ENCODE measurements at places on chromosomes 7 and 10.

- DNase-seq, result no peak
Observed at GRCh38 chr10:85655411-85655810, 711.2 kb downstream of the GRID1 start.

DNA sequence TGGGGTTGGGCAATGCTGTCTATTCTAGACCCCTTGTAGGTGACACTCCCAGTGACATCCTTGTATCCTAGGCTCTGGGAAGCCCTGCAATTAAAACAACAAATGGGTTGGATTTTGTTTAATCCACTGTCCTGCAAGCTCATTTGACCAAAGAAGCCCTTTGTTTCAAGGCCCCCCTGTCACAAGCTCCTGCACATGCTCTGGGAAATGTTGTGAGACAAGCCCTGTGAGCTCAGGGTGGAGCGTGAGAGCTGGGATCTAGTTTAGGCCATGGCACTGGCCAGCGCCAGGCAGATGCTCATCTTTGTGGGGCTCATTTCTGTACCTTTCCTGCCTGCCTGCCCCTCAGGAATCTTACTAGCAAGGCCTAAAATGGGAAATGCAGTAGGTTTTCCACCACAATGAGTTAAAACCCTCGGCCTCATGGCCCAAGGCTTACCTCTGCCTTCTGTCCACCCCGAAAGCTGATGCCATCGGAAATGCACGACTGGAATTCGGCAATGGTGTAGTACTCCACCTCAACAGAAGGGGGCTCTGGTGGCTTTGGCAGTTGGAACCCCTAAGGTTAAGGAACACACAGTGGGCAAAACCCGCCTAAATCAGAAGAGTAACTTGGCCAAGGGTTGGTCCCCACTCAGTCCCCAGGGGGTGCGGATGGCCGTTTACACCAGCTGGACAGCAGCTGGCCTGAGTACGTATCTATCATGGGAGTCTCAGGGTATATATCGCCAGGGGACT, 112.0 kb downstream of the NEURL1 start:
- DNase-seq, result peak; percentile 82

DNA sequence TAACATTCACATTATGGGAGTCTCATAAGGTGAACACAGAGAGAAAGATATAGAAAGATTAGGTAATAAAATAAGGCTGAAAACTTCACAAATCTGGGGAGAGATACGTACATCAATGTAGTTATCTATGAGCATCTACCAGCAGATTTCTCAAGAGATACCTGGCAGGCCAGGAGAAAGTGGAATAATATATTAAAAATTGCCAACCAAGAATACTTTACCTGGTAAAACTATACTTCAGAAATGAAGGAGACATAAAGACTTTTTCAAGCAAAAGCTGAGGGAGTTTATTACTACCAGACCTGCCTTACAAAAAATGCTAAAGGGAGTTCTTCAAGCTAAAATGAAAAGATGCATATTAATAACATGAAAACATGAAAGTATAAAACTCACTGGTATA, 78.8 kb upstream of the COMTD1 start:
- DNase-seq, result no peak

- DNase-seq, result peak; percentile 41
Observed at GRCh38 chr7:138097064-138097741, 20.9 kb downstream of the AKR1D1 start.

- DNase-seq, result no peak
Observed at GRCh38 chr10:84659497-84660439, 331.4 kb downstream of the CCSER2 start.

DNA sequence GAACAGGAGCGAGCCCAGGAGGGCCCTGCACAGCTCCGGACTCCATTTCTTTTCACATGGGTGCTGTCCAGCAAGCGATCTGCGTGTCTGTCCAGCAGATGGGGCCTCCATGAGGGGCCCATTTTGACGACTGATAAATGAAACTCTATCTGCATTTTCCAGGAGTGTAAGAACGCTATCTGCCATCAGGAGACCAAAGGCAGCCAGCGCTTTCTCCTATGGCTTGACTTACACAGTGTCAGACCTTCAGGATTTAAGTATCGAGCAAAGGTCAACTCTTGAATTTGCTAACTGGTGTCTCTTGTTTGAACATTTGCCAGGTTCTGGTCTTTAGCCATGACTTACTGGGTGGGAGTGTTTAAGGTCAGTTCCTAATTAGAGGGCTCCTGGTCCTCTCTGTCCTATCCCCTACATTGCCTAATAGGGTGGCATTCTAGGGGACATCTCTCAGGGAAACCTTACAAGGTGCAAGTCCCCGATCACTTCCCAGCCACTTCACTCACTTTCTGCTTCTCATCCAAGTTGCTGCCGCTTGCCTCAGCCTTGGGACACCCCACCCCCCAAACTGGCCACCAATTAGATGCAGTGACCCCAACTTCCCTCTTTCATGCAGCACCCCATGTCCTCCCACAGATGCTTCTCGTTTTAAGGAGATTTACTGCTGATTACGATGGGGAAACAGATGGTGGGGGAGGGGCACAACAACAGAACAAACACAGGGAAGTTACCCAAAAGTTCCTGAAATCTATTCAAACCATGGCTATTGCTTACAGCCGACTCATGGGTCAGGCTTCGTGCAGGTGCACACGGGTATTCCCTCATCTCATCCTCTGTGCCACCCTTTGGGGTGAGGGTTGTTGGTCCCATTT, 20.0 kb downstream of the VSIR start:
- no peak for DNase-seq

DNA sequence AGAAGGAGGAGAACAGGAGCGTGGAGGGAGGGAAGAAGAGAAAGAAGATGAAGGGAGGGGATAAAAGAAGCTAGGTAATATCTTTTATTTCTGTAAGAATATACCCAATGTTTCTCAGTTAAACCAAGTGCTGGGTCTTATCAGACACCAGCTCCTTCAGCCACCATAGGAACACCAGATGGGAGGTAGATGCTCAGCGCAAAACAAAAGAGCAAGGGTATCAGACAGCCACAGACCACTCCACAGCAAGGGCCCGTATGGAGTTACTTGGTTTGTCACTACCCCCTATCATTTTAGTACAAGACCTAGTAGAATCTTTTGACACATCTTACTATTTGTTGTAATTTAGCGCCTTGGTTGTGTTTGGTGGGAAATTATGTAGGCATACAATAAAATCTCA, 65.9 kb upstream of the FAM133B start:
- DNase-seq, result no peak

DNA sequence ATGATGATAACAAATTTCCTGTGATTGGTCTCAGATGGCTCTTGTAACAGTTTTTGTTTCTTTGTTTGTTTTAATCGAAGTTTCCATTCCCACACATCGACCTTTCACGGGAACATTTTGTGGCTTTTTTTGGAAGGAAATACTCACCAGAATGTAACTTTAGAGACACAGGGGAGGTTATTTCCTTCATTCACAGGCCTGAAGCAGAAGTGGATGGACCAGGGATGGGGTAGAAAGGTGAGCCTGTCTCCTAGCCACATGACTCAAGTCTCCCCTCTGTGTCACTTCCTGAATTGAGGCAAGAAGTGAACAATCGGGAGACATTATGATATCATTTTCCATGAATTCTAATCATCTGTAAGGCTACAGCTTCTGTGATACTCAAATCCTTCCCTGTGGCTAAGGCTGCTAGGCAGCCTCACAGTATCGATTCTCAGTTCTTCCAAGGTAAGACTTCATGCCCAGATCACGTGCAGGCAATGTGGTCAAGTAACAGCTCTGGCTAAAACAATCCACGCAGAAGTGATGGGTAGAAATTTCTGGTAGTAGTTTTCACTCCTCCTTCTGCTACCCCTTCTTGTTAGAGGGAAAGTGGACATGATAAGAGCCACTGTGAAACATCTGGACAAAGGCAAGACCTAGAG, 203.9 kb upstream of the NEBL start:
- DNase-seq, result no peak

GRCh38 chr7:158471716-158472115, 115.9 kb downstream of the PTPRN2 start:
- no peak for DNase-seq

DNA sequence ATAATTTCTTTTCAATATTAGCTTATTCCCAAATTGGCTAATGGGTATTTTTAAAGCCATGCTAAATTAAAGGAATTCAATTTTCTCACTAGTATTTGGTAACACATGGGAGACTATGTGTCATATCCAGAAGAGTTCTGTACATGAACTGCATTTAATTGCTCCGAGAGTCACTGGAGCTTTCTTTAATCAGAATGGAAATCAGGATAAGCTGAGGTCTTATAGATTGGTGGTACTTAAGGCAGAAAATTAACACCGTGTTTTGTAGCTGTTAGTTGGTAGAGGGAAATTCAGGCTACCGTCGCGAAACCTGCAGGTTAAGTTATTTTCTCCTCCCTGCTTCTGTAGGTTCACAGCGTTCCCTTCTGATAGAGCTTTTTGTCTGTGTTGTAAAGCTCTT, at the start of gene WEE2:
Gene WEE2, plus strand, starts transcription at position 3 of the 400 bp plus-strand sequence. CDS start 406 bp downstream, outside the sequence.
- no peak for DNase-seq

DNA sequence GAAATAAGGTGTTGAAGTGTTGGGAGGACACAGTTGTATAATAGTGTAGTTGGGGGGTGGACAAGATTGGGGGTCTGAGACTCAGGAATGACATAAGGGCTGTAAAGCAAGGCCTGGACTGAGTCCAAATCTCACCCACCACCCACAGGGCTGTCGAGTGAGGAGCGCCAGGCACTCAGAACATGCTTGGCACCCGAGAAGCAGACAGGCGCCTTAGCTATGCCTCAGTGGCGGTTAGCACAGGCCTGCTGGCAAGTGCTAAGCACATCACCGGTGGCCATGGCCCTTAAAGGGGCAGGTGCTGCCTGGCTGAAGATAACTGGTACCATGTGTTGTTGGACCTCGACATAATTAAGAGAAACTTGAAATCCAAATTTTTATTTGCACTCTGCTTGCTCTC, 90.7 kb downstream of the COL13A1 start:
- no peak for DNase-seq

DNA sequence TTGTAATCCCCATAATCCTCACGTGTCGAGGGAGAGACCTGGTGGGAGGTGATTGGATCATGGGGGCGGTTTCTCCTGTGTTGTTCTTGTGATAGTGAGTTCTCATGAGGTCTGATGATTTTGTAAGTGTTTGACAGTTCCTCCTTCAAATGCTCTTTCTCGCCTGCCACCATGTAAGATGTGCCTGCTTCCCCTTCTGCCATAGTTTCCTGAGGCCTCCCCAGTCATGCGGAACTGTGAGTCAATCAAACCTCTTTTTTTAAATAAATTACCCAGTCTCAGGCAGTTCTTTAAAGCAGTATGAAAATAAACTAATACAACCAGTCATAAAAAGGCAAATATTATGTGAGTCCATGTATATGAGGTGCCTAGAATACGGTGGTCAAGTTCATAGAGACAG, 87.5 kb downstream of the FRMD4A start:
- DNase-seq, result no peak

GRCh38 chr7:22216309-22216708, 140.6 kb downstream of the RAPGEF5 start:
- no peak for DNase-seq

DNA sequence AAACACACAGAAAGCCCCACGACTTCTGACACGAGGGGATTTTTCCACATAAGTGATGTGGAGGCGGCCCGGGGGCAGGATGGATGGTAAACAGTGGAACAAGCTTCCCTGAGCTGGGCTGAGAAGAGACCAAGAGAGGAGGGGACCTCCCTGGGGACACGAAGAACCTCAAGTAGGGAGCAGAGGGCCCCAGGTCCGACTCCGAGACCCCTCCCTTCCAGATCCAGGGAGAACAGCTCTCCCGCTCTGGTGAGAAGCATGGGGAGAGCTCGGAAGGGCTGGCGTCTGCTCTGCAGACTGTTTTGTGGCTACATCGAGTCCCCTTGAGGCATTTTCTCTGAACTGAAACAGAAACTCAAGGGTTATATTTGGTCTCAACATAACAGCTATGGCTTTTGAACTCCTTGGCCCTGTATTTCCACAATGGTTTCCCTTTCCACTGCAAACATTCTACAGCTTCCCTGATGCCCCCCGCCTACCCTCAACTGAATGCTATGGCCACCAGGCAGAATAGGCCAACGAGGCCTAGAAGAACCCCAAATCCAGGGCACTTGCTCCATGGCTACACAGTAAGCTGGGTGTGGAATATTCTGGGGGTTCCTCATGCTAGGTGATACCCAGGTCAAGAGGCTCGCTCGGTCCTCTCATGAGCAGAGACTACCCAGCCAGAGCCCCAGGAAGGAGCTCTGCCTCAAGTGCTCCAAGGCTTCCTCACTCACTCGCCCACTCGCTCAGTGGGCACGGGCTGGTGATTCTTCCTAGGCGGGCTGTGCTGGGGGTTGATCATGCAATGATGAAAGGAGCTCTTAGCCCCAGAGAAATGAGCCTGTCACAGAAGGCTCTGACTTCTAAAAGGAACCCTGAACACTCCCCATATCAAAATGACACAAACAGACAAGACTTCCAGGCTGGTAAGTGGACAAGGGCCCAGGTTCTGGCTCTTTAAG, 47.5 kb downstream of the FAM53B start:
- DNase-seq, result no peak

DNA sequence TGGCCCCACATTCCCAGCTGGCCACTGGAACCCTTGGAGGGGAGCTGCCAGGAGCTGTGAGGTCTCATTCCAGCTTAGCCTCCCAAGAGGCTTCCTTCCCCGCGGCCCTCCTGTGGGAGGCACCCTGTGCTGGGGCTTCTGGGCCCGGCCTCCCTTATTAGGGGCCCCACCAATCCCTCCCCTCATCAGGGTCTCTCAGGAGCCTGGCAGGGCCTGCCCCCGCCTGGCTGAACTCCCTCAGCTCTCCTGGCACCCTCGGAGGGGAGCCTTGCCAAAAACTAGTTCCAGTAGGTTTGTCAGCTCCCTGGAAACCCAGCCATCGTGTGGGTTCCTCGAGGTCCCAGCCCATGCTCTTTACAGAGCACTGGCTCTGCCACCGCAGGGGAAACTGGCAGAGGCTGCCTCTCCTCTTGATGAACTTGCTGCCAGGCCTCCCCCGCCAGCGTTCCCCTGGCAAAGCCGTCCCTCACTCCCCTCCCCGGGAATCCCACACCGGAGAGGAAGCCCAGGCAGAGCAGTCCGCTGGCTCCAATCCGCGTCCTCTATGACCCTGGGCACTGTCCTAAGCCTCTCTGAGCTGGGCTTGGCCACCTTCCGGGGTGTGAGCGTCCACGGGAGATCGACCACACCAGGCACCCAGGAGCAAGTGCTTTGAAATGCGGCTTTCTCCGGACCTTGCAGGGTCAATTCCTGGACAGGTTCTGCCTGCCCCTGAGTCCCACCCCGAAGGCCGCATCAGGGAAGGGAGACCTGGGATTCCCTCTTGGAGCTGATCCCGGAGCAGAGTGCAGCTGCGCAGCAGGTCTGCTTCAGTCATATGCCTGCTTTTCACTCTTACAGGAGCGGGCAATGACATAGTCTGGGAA, 139.8 kb downstream of the ARHGAP22 start:
- DNase-seq, result no peak

GRCh38 chr10:18240185-18240882, 100.1 kb downstream of the CACNB2 start:
- no peak for DNase-seq

GRCh38 chr10:75541411-75541810, 110.0 kb downstream of the LRMDA start:
- no peak for DNase-seq

DNA sequence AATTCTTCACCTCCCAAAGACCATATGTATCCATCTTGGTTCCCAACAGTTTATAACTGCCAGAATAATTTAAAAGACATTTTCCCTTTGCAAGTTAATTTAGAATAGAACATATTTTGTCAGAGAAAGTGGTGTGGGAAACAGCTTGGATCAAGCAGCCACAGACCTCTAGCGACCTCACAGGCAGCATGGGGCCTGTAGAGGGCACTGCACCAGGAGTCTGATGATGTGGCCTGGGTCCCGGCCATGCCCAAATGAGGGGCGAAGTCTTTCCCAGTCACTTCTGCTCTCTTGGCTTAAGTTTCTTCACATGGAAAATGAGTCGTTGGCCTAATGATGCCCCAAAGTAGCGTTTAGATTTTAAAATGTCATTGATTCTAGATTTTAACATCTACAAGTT, 243.2 kb downstream of the SDK1 start:
- no peak for DNase-seq
